ENCODE measurements at places on chromosomes 5 and 9.

DNA sequence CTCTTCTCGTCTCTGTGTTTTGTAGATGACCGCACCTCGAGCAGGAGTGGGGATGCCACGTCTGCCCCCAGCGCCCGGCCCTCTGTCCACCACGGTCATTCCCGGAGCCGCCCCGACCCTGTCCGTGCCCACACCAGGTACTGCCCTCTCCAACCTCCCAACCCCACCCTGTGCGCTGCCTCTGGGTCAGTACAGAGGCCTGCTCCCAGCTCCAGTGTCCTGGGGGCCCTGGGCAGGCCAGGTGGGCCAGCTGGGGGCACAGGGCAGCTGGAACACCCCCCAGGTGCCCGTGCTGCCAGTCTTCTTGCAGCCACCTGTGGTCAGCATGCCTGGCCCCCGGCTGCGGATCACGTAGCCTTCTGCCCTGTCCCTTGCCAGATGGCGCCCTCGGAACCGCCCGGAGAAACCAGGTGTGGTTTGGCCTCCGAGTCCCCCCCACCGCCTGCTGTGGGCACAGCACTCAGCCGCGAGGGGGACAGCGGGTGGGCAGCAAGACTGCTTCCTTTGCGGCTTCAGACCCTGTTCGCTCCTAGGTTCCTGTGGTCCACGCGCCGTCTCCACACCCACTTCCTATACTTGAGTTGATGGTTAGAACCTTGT is 133.7 kb downstream of the WNK2 start:
- no peak for DNase-seq

DNA sequence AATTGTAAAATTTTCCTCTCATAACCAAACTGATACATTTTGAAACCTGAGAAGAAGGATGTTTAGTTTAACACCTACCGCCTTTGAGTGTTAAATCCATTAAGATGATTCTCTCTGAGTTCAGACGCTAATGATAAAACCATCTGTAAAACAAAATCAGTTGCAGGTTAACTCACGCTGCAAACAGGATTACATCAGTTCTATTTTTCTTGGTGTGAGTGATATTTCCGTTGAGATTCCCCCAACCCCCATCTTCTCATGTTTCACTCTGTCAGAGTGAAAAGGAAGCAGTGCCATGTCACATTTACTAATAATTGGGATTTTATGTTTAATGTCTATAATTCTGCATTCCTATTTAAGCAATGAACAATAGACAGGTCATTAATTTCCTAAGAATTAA is 146.5 kb downstream of the FANCC start:
- no peak for DNase-seq

DNA sequence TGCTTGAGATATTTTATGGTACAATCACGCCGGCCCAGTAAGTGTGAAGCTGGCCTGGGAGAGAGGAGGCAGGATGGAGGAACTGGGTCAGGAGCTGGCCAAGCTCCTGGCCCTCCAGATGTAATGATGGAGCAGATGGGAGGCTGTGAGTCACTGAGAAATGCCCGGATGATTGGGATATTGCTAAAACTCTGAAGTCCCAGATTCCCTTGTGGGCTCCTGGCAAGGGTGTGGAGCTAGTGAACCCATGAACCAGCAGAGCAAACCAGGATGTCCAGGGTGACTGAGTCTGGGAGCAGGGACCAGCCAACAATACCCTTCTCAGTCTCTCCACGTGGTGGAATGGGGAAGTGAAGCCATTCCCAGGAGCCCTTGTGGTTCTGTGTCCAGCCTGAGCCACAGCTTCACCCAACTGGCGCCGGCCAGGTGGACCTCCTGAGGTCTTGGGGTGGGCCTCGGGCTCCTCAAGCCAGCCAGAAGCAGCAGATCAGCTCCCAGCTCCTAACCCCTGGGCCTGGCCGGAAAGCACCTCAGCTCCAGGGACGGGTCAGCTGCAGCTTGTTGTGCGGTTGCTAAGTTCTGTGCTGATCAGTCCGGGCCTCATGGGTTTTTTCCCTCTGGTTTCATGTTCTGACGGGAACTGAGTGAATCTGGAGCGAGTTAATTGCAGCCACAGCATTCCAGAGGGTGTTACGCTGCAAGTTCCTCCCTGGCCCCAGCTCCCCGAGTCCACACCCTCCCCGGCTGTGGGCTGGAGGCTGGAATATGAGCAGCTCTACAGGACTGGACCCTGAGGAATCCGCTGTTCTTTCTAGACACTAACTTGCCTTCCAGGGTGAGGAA is 37.6 kb downstream of the DUSP1 start:
- DNase-seq = no peak

- no peak for DNase-seq
These were observed 80.1 kb downstream of the ZCCHC7 start for GRCh38 chr9:37200433-37201005.

DNA sequence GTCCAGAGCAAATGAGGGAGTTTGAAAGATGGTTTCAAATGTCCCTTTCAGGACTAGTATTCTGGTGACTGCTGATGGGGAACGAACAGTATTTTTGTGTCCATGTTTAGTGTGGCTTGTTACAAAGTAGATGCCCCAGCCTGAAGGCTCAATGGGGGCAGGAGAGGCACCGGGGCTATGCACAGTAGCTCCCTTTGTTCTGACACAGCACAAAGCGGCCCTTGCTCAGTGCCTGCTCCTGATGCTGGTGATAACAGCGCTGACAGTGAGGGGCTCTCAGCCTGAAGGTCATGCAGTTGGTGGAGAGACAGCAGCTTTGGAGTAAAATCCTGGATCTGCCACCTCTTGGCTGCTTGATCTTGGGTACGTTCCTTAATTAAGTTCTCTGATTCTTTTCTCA is 188.9 kb downstream of the SLIT3 start:
- no peak for DNase-seq

GRCh38 chr5:98769210-98769958 is 4.1 kb upstream of the RGMB start:
- DNase-seq = no peak

- no peak for DNase-seq
These were observed 27.8 kb downstream of the DPYSL3 start for GRCh38 chr5:147481874-147482705.

- no peak for DNase-seq
These were observed 26.7 kb upstream of the IL33 start for GRCh38 chr9:6188906-6189305.

GRCh38 chr9:92941861-92942260 is 5.5 kb upstream of the FGD3 start:
- DNase-seq = no peak

- DNase-seq = no peak
These were observed 29.2 kb downstream of the PTPN3 start for GRCh38 chr9:109468927-109469326.

DNA sequence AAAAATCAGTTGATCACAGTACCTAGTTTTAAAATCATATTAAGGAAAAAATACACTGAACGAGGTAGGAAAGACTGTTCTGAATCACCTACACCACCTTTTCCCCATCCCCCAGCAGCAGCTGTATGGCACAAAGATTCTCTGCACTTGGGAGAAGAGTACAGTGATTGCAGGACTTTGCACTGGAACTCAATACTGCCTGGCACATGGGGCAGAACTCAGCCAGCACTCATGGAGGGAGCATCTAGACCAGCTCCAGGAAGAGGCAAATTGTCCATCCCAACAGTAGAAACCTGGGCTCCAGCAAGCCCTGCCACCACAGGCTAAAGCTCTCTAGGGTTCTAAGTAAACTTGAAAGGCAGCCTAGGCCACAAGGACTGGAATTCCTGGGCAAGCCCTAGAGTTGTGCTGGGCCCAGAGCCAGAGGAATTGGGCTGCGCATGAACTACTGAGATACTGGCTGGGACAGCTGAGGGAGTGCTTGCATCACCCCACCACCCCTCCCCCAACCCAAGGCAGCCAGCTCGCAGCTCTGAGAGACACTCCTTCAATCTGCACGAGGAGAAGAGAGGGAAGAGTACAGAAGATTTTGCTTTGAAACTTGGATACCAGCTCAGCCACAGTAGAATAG is 654.4 kb upstream of the CDH6 start:
- DNase-seq = no peak

- no peak for DNase-seq
These were observed 7.0 kb downstream of the HDHD3 start for GRCh38 chr9:113369855-113370140.

- no peak for DNase-seq
These were observed 6.6 kb downstream of the ZNF618 start for GRCh38 chr9:113882636-113883164.

DNA sequence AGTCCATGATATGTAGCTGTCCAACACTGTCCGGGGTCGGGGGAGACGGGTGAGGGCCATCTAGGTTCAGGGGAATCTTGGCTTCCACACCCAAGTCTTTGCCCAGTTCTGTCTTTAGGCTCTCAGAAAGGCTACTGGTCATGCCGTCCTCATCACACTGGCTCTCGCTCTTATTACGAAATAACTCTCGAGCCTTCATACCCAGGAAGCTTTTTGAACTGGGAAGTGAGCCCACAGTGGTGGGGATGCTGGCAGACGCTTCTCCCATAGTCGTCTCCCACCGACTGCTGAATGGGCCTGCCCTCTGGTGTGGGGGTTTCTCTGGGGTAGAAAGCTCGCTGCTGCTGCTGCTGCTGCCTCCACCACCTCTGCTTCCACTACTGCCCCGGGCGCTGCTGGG is 17.6 kb downstream of the SPACA9 start:
- DNase-seq = no peak

- DNase-seq = no peak
These were observed 454.0 kb upstream of the GRAMD2B start for GRCh38 chr5:125969011-125969813.

DNA sequence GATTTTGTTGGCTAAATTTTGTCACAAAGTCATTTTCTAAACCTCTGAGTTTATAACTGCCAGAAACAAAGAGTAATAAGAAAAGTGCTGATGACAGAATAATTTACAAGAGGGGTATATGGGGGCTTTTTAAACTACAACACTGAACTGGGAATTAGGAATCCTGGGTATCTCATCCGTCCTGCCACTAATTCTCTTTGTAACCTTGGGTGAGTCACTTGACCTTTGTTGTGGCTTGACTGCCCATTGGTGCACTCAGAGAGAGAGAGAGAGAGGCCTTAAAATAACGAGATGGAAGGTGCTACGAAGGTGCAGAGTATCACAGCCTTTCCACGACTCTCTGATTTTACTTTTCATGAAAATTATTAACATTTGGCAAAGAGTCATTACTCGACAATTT is 130.3 kb upstream of the CNTLN start:
- no peak for DNase-seq

- DNase-seq = no peak
These were observed 116.6 kb upstream of the ABCA1 start for GRCh38 chr9:105044518-105044917.

GRCh38 chr9:123550012-123550411 is 194.0 kb downstream of the CRB2 start:
- no peak for DNase-seq

DNA sequence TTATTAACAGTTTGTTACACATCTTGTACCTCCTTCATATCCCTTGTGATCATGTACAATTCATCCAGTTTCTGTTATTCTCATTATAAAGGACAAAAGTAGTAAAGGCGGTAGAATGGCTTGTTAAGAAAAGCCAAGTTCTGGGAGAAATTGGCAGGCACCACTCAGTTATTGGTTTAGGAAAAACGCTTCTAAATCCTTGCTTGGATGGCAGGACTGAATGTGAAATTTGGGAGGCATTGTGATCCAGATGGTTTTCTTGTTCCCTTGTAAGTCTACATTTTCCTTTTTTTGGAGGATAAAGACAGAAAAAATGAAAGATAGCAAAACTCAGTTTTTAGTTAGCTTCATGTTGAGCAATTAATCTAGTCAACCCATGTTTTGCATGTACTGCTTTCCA is 130.2 kb downstream of the MAT2B start:
- no peak for DNase-seq

- no peak for DNase-seq
These were observed 18.7 kb downstream of the XRCC4 start for GRCh38 chr5:83095957-83096539.

- no peak for DNase-seq
These were observed 129.0 kb downstream of the TLE4 start for GRCh38 chr9:79700607-79701360.

DNA sequence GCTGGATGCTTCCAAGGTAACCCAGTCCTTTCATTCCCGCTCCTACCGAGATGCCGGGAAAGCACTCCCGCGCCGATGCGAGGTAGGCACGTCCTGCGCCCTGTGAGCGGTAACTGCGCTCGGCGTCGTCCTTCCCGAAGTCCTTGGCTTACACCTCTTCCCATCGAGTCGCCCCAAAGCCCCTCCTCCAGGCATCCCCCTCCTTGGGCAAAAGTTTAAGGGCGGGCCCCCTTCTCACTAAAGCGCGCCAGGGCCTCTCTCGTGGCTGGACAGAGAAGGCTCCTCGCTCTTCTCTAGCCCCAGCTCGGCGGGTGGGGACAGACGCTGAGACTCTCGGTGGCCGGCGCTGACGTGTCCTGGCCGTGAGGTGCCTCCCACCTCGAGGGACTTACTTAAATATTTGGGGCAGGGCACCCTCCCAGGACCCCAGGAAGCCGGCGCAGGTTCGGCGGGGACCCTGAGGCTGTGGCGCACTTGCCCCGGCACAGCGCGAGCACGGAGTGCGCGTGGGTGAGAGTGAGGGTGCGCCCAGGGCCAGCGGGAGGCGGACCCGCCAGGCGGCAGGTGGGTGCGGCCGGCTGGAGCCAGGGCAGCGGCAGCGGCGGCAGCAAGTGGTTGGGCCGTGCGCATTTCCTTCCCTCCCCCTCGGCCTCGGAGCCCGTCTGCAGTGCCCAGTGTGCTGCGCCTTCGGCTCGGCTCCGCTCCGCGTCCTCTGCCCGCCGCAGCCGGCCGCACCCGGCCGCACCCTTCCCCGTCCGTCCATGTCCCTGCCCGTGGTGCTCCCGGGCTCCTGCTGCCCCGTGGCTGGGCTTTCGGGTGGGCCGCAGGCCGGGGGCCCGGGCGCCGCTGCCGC is at the start of gene ENTREP1:
Gene ENTREP1, plus strand, starts transcription at position 667 of the 853 bp plus-strand sequence. Its CDS starts 95 bp downstream, at position 762.
- DNase-seq = no peak

GRCh38 chr5:104178829-104179456 is 616.4 kb upstream of the NUDT12 start:
- DNase-seq = no peak

GRCh38 chr5:54944364-54944763 is 41.0 kb downstream of the ESM1 start:
- no peak for DNase-seq

DNA sequence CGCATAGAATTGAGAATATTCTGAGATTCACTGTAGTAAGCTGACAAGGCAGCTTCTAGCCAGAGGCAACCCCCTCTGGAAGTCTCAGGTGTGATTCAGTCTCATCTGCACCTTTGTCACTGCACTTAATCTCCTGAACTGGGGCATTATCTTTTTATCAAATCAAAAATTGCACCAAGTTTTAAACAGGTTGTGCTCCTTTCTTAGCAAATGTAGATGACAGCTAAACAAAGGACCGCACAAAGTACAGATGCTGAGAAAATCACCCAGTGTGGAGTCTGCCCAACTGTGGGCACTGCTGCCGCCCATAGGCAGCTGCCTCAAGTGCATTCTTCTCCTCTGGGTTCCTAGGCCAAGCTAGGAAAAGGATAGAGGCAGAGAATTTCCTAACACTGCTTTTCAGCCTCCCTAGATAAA is 51.1 kb downstream of the STARD4 start:
- DNase-seq = no peak

DNA sequence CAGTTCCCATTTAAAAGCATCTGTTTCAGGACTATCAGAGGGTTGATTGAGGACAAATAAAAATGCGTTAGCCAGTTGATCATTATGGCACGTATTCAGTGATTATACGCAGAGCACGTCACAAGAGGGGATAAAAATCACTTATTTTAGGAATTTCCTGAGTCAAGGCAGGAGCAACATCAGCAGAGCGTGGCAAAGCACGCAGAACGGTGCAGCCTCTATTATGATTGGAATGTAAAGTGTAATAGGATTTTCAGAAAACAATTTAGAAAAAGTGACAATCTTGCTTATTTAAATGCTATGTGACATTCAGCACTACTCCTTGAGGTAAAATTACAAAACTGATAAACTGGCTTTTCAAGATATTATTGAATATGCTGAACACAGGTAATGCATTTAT is 413.6 kb upstream of the DAP start:
- DNase-seq = no peak
